Activated naive CD4-positive, alpha-beta T cell treated with Interleukin-2 at 50 U/mL for 16 hours (primary cell): ENCODE measurements at places on chromosomes 1 and 21.
A peak's percentile ranks its signal among the peaks of the same experiment; 100 is the strongest.

DNA sequence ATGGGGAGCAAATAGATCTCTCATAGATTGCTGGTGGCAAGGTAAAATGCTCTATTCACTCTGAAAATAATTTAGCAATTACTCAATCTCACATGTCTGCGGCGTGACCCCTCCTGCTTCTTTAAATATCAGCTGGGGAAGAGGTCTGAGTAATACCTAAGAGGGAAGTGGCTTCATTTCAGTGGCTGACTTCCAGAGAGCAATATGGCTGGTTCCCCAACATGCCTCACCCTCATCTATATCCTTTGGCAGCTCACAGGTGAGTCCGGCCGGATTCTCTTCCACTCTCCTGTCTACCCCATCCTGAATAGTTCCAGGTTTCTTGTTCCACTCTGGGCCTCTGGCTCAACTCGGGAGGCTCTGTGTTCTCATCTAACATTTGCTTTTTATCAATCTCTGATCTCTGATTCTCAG, at the start of gene SLAMF7:
Gene SLAMF7 (plus strand): TSS at position 150 of the 414 bp plus-strand sequence. CDS start 55 bp downstream, at position 205.
- DNase-seq = peak; percentile 28

- DNase-seq = no peak
Observed at GRCh38 chr1:53345996-53346813, 18.3 kb upstream of the LRP8 start.

DNA sequence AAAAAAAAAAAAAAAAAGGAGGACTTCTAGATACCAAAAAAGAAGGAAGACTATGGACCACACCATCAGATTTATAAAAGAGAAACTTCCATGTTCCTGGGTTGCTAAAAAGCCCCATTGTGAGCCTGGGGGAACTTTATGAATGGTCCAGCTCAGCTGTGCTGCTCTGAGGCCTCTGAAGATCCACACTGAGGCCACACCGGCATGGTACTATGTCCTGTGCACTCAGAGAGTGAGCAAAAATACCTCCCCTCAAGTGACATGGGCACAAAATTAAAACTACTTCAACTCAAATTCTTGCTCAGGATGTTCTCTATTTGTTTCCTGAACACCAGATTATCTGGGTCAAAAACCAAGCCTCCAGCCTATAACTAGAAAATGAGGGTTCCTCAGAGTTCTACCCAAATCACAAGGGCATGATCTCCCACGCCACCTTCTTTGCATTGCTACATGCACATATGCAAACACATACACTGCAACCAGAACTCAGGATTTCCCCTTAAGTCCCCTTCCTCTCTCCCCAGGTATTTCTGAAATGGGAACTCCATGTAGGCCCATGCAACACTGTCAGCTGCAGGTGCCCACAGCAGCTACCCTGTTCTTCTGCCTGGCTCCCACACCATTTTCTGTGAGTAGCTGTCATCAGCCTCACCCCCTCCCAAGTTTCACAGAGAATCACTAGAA, 94.4 kb downstream of the SH3GLB1 start:
- no peak for DNase-seq

- no peak for DNase-seq
Observed at GRCh38 chr1:30447701-30448100, 275.7 kb downstream of the MATN1 start.

DNA sequence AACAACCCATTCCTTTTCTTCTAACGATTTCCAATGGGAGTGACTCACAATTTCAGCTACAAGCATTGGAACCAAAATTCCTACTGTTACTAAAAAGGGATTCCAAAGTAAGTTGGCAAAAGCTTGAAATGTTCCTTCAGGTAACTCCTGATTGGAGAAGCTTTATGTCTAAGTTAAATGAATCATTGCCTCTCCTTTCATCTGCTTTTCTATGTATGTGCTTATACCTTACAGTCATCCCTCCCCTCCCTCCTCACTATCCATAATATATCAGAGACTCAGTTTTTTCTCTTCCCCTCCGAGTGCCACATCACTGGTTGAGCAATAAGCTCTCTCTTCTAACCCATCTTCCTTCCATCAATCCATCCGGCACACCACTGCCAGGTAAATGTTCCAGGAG, 86.8 kb downstream of the TIAM1 start:
- no peak for DNase-seq

- DNase-seq = peak; percentile 93
Observed at GRCh38 chr1:172443666-172444453, at the start of gene PIGC. TSS of gene PIGC (minus strand) at chr1:172444069. CDS start at chr1:172442622, 1,447 bp downstream.

- no peak for DNase-seq
Observed at GRCh38 chr1:105730701-105731100, 1325.8 kb upstream of the PRMT6 start.

- peak; percentile 59 for DNase-seq
Observed at GRCh38 chr1:217482356-217483102, 148.4 kb downstream of the GPATCH2 start.

GRCh38 chr1:243490748-243491686, 235.2 kb downstream of the SDCCAG8 start:
- no peak for DNase-seq

GRCh38 chr1:3127738-3128137, 58.7 kb downstream of the PRDM16 start:
- no peak for DNase-seq

GRCh38 chr1:65063025-65063424, 85.0 kb upstream of the AK4 start:
- no peak for DNase-seq

- no peak for DNase-seq
Observed at GRCh38 chr21:45176141-45176540, 101.8 kb downstream of the ADARB1 start.

- DNase-seq = no peak
Observed at GRCh38 chr21:36388835-36389234, 3.6 kb downstream of the CHAF1B start.

DNA sequence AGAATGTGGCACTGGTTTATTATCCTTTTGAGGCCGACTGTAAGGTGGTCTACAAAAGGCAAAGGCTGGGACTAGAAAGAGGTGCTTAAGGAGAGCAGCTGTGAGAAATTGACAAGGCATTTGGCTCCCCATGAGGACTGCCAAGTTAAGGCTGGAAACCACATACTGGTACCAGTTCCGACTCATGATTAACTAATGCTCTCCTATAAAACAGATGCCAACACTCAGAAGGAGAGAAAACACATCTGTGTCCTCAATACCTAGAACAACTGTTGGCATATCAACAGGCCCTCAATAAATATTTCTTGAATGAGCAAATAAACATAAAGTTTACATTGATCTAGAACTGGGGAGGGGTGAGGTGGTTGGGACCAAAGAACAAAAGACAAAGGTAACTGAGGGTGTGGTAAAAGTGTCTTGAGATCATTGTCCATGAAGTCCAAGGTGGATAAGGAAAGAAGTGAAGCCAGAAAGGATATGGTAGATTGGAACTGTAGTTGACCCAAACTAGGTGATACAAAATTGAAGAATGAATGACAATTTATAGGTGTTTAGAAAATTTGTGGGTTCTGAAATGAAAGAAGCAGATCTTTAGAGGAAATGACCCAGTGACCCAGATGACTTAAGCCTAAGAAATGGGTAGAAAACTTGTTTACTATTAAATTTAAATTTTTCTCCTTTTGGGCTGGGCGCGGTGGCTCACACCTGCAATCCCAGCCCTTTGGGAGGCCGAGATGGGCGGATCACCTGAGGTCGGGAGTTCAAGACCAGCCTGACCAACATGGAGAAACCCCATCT, 16.9 kb upstream of the MCL1 start:
- DNase-seq = no peak

- DNase-seq = peak; percentile 58
Observed at GRCh38 chr1:8879922-8880676, 1.6 kb upstream of the ENO1 start.

DNA sequence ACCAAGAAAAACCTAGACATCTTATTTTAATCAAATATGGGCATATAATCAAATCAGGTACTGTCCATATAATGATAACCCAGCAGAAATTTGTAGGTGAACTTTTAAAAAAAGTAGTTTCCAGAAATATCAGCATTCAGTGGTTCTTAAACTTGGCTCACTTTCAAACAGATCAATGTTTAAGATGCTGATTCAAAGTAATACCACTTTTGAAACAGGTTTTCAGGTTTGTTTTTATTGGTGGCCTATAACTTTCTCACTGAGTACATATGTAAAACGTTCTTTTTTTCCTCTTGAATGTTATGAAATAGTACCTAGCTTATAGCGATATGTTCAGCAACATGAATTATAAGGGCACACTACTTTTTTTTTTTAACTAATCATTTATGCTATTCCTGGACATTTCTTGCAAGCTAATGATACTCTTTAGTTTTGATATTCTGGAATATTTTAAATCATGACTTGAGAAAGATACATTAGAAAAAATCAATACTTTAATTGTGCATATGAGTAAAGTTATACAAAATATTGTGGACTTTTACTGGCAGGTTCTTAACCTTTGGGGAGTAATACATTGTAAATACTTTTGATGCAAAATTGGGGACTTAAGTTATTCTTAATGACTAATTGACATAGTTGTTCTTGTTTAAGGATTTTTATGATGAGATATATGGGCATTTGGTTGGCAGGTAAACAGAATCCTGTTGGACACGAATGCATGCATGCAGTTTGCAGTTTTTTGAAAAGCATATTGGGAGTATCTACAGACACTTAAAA, 3.0 kb downstream of the NFIA start:
- no peak for DNase-seq

GRCh38 chr21:41648591-41649031, 118.2 kb downstream of the RIPK4 start:
- no peak for DNase-seq

- DNase-seq = no peak
Observed at GRCh38 chr1:17990401-17990800, 117.2 kb upstream of the IGSF21 start.

DNA sequence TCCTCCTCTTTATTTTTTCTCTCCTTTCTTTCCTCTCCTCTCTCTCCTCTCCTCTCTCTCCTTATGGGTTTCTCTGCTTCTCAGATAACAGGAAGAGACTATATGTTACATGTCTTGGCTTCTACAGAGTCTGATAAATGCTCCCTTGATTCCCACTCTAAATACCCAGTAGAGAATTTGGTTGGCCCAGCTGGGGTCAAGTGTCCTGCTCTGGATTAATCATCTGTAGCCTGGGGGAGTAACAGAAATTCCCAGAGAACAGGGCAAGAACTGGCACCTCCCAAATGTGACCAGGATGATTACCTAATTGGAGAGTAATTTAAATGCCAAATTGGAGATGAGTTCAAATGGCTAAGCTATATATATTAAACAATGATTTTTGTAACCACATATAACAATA, 146.1 kb upstream of the LMO4 start:
- no peak for DNase-seq

GRCh38 chr1:2350911-2351655, 40.3 kb downstream of the MORN1 start:
- DNase-seq = no peak
